ENCODE measurements at places on chromosomes 5 and 9.

- no peak for DNase-seq
Observed at GRCh38 chr5:149445739-149446369, 66.8 kb upstream of the IL17B start.

- no peak for DNase-seq
Observed at GRCh38 chr5:108762660-108763059, 15.0 kb downstream of the FER start.

DNA sequence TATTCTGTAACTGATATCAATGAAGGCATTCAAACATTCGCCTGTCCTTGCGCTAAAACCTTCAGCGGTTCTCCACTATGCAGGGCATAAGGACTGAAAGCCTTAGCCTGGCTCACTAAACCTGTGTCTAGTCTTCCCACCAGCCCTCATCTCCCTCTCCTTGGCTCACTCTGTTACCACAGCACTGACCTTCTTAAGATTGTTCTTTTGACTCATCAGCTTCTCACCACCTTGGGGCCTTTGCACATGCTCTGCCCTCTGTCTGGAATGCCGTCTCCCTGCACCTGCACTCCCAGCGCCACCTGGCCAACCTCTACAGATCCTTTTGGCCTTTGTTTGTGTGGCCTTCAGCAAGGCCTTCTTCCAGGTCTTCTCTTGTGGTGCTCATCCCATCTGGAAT, 131.8 kb upstream of the IER5L start:
- no peak for DNase-seq

GRCh38 chr5:38607930-38608564, 51.6 kb upstream of the LIFR start:
- DNase-seq, result no peak

DNA sequence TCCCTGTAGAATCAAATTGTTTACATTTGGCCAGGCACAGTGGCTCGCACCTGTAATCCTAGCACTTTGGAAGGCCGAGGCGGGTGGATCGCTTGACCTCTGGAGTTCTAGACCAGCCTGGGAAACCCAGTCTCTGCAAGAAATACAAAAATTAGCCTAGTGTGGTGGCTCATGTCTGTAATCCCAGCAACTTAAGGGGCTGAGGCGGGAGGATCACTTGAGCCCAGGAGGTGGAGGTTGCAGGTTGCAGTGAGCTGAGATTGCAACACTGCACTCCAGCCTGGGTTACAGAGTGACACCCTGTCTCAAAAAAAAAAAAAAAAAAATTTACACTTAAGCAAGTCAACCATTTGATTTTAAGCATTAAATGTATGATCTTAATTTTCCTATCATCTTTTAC, 17.5 kb upstream of the IQGAP2 start:
- no peak for DNase-seq

DNA sequence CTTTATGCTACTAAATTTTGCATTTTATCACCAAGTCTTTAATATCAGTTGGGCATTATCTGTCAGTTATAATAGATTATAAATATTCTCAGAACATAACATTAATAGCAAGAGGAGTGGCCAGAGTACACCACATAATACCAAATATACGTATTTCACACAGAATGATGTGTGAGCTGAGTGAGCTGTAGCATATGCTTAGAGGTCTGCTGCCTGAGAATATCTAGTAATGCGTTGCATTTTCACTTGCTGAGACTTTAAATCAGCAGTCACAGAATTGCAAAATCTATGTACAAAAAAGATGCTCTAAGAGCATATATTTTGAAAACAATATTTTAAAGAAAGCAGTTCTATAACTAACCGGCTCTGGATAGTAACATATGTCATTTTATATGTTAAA, 921.1 kb upstream of the EDIL3 start:
- DNase-seq, result no peak

DNA sequence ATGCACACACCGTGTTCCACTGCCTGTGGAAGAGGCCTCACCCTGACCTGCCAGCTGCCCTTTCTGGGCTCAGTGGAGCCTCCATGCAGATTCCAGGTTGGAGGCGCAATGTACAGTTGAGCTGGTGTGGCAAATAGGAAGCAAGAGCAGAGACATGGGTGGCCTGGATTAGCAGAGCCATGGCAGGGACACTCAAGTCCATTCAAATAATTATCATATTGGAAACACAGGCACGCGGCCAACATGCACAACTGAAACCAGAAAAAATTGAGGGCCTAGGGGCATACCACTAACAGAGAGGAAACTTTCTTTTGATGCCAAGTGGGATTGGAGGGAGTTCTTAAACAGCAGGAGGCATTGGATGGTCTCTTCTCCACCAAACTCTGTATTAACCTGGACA, 35.8 kb downstream of the OTULINL start:
- no peak for DNase-seq

- DNase-seq, result no peak
Observed at GRCh38 chr9:73152953-73153352, 1.3 kb downstream of the ANXA1 start.

DNA sequence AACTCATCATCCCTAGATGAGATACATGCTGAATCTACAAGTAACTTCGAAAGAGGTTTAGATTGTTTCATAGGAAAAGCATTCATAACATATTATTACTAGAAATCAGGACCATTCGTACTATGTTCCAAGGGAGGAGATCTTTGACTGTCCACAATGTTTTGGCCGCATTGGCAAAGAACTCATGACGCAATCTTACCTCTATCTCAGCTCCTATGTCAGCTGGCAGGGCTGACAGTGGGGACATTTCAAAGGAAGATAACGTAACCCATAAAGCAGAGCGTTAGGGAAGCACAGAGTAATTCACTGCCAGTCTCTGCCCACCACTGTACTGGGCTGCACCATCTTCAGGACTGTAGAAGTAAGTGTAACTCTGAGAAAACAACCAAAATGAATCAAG, 69.7 kb downstream of the EFNA5 start:
- no peak for DNase-seq

- no peak for DNase-seq
Observed at GRCh38 chr9:27108981-27109541, at the start of gene TEK. Gene TEK, plus strand, starts transcription at chr9:27109225. Its CDS starts 366 bp downstream, at chr9:27109591.

DNA sequence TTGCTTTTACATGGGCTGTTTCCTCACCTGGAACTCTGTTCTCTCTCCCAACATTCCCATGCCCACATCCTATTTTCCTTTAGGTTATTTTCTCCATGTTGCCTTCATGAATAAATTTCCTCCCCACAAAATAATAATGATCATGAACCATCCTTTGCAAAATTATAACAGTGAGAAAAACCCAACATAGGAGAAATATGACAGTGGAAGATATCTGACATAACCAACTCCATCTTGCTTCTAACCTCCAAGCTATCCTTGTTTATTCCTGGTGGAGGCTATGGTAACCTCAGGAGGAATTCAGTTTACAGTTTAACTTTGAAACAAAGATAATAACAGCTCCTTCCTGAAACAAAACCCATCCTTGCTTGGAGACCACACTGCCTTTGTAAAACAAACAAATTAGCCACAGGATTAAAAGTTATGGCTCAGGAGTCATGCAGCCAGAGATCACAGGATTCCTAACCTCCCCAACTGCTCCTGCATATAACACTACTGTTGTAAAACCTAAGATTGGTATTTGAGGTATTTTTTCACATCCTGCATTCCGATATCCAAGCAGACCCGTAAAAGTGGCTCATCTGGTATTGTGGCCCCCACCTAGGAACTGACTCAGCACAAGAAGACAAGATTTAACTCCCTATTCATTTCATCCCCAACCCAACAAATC, 212.4 kb downstream of the TRIM32 start:
- DNase-seq, result no peak

DNA sequence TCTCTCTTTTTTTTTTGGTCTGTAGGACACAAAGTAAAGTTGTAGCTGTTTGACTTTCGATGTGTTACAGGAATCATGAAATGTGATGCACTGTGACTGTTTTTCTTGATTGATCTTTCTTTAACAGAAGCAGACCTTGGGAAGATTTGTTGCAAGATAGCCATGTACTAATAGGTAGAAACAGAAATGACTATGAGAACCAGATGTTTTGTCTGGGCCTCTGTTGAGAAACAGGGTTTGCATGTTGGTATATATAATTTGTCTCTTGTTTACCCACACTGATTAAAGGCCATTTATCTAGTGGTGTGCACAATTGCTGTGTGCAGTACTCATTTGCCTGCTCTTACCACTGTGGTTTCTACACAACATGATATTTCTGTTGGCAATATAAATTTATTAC, 125.1 kb downstream of the HACD4 start:
- DNase-seq, result no peak

DNA sequence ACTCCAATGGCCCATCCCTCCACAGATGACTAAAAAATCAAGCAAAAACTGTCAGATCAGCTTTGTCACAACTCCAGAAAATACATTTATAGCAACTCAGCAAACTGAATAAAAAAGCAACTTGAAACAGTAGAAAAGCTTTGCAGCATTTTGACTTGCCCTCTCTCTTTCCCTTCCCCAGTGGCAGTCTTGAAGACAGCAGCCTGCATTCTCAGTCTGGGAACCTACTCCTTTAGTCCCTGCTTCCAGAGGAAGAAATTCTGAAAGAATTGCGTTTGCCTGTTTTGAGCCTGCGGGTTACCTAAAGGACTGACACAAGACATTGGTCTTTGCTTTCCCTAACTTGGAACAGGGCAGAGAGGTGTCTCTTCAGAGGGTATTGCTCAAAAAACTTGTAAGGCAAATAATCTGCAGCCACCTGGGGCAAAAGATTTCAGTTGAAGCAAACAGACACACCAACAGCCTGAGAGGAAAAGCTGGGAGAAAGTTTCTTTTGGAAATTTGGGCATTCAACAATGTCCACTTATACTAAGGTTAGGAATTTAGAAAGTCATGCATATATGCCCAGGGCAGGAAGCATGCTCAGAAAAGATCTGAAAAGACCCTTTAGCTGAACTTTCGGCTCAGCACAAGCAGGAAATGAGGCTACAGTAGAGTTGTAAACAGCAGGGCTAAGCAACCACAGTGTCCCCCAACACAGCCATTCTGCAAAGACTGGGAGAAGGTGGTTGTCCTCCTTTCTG, 15.2 kb upstream of the SLC35D2 start:
- DNase-seq, result no peak

DNA sequence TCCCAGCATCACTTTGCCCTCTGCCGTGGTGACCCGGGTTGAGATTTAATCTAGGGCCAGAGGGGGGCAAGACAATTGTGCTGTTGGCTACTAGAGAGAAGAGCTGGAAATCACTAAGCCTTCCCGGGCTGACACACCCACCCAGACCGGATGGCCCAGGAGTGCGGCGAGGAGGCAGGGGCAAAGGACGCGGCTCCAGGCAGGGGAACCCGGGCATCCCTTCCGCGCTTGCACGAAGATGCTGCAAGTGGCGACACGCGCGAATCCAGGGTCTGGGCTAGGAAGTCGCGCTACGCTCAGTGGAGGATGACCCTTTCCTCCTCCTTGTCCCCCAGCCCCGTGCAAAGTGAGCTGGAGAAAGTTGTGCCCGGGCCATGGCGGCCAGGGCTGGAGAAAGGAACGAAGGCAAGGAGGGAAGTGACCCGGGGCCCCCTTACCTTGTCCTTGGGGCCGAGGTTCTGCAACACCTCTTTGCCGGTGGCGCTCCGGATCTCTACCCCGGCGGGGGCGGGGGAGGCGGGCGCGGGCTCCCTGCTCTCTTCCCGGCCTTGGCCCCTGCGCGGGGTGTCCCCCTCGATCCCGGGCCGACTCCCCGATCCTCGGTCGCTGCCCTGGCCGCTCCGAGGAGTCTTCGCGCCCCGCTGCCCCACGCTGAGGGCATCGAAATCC, 693 bp downstream of the DPYSL3 start:
- DNase-seq, result no peak

DNA sequence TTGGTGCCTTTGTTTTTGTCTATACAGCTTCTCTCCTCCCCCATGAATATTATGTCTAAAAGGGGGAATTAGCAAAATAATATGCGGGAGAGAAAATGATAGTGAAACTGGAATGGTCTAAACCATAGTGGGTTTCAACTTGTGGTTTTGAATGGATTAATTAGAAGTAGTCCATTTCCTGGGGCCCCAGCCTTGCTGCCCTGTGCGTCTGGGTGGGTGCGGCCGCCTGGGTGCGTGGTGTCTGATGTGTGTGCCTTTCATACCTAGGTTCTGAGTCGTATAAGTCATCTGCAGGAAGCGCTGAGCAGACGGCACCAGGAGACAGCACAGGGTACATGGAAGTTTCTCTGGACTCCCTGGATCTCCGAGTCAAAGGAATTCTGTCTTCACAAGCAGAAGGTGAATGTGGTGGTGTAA, 120.0 kb upstream of the CACNA1B start:
- no peak for DNase-seq

- DNase-seq, result no peak
Observed at GRCh38 chr9:129273136-129273895, 95.3 kb upstream of the IER5L start.

- no peak for DNase-seq
Observed at GRCh38 chr9:129282272-129282671, 104.2 kb upstream of the IER5L start.

DNA sequence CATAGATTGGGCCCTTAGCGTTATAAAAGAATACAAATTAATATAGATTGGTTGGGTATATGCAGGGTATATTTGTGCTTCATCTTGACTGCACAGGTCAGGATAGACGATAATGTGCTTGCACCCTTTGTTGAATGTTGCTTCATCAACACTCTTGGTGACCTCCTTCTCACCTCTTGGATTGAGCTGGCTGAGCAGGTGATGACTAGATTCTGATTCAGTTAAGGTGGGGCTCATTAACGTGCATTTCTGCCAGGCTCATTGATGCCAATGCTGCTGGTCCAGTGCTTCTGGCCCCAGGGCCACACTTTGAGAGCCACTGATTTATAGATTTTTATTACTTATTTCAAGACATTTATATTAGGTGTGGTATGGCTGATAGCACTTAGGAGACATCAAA, 27.7 kb downstream of the PCSK5 start:
- no peak for DNase-seq

DNA sequence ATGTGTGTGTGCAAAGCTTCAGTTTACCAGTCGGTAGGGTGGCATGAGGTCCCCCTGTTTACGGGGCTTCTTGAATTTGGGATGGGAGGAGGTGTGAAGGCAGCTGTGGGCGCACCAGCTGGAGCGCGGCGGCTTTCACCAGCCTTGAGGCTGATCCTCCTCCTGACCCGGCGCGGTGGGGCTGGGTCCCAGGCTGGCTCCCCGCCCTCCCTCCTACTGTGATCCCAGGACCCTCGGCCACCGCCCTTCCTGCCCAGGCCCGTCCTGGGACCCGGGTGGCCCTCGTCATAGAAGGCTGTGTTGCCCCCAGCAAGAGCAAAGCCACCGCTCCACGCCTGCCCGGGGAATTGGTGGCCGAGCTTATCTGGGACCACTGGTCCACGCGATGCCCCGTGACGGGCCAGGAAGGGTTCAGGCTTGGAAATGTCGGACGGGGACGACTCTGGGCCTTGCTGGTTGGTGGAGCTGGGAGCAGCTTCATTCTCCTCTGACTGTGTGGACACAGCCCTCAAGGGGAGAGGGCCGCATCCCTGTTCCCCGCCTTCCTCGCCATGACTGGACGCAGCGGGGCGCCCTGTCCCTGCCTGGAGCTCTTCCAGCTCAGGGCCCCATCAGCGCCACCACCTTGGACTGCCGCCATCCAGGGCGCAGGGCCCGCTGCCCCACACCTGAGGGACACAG, 271.1 kb upstream of the IRX1 start:
- no peak for DNase-seq
